ENCODE measurements at places on chromosomes 1 and 21.

- no peak for DNase-seq
These were observed 31.3 kb downstream of the CCN1 start for GRCh38 chr1:85611856-85612255.

- DNase-seq = no peak
These were observed 3.0 kb upstream of the PEX10 start for GRCh38 chr1:2415337-2415736.

DNA sequence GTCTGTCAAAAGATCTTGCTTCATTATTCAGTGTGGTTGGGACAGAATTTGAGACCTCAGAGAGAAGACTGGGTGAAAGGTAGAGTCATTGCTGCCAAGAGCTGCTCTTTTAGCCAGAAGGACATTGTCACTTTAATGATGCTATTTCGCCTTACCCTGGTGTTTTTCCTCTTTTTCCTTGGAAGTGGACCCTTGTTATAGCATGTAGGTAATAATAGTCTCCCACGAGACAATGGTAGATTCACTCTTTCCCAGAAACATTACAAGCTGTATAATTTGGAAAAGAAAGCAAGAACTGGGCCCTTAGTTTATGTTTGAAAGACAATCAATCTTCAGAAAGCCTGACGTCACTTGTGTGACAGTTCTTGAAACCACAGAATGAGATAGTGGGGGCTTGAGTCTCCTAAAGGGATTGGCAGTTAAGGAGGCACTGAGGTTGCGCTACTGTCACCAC, 3.8 kb downstream of the SERTAD4 start:
- no peak for DNase-seq

GRCh38 chr1:172704420-172705210, 45.7 kb downstream of the FASLG start:
- DNase-seq = no peak

DNA sequence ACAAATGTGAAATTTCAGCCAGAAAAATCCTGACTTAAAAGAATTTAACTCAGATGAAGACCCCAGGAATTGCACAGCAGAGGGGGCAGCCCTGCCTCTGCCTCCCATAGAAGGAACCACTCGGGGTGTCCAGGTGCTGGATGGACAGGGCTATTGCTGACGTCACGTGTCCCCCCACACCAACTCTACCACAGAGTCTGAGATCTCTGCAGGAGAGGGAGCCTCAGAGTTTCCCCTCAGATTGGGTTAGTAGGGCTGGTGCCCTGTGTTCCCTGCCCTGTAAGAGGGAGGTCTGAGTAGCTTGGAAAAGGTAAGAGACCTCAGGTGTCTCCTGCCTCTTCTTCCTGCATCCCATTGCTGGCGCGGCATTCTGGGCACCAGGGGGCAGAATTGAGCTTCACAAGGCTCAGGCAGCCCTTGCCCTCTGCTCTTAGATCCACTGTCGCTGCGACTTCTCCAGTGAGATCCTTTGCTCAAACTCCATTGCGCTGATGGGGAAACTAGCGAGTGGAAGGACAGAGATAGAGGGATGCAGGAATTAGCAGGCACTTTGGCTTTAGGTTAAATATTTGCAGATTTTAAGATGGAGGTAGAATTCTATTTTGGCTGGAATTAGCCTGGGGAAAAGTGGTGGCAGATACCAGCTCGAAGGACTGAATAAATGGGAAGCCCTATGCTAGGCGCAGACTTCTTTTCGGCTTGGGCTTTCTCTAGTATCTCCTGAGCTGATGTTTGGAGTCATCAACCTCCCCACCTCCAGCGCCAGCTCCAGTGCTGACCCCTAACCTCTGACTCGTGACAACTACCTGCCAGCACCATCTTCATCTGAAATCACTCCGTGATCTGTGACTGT, 42.8 kb upstream of the DMBX1 start:
- DNase-seq = peak; percentile 97

DNA sequence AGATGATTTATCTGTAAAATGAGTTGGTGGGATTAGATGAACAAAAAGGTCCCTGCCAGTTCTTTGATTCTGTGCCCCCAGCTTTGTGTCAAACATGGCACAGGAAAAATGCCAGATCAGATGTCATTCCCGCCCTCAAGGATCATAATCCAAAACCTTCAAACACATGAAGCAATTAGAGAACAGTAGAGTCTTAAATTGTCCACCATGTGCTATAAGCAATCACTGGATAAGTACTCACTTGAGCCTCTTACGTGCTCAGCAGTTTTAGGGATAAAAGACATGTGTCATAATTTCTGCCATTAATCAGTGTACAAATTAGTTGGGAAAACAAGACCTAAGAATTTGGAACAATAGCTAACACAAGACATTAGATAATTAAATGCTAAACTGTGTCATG, 15.4 kb upstream of the KIAA0040 start:
- DNase-seq = no peak
